ENCODE measurements at places on chromosomes 13 and 19.

DNA sequence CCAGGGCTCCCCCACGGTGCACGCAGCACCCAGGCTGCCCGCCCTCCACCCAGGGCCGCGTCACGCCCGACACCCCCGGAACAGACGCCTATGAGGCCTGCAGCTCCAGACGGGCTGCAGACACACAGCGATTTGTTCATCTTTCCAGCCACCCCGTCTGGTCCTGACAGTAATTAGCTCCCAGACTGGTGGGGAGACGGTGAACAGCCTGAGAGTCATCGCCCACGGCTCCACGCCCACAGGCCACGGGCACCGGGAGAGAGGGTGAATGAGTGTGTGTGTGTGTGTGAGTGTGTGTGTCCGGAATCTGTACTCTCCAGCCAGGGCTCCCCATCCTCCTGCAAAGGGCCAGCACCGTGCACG, 18.1 kb downstream of the GADD45B start:
- DNase-seq: no peak

DNA sequence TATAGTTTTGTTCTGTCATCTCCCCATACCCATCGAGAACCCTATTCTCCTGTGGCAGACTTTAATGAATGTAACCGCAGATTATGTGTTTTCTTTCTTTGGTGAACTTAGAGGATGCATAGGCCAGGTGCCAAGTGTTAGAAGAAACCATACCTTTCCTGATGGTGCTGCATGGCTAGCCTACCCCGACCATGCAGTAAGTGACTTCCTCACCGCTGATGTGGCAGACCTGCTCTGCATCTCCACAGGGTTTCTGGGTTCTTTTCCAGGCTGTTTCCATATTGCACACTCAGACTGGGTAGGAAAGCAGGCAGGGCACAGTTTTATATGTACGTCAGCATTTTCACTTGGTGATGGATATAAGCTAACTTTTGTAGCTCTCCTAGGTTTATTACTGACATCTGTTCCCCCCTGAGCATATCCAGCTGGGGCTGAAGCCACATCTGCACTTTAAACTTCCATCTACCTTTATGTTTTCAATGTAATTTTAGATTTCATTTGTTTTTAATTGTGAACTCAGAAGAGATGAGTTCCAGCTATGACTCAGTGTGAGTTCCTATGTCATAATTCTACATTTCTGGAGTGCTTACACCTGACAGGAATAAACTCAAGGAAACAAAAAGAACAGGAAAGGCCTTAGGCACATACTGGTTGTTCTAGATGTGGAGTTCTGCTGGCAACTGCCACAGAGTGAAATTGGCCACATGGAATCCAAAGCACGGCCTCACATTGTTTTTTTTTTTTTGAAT, 42.3 kb downstream of the LRCH1 start:
- no peak for DNase-seq

DNA sequence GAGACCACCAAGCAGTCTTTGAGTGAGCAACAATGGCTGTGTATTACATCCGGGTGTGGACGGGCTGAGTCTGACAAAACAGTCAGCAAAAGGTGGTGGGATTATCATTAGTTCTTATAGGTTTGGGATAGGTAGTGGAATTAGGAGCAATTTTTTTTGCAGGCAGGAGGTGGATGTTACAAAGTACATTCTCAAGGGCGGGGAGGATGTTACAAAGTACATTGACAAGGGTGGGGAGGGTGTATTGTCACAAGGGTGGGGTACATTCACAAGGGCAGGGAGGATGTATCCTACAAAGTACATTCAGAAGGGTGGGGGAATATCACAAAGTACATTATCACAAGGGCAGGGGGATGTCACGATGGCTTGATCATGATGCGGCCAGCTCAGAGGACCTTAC, 15.0 kb upstream of the ZNF561 start:
- DNase-seq: no peak

DNA sequence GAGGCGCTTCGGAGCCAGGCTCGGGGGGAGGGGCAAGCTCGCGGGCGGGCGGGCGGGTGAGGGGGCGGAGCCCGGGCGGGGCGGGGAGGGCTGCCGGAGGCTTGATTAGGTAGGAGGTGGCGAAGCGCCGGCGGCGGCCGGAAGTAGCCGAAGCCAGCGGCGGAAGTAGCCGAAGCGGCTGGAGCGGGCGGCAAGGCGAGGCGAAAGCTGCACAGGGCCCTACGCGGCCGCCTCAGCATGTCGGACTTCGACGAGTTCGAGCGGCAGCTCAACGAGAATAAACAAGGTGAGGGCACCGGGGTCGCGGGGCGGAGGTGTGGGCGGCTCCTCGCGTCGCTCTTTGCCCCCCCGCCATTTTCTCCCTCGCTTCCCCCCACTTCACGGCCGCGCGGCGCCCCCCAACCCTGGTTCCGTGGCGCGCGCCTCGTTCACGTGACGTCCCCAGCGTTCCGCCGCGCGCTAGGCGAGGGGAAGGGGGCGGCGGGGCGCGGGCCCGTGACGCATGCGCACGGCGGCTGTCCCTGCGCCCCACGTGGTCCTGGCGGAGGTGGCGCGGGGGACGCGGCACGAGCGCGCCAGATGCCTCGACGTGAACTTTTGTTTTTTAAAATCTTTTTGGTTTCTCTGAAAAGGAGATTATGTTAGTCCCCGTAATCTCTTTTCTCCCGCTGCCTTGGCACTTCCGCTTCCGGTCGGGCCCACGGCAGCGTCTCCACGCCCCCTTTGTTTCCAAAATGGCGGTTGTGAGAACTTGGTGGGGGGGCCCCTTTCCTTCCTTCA, at the start of gene U2AF2:
TSS of gene U2AF2 (plus strand) at position 168 of the 780 bp plus-strand sequence. CDS start at position 238, 70 bp downstream.
- peak; percentile 95 for DNase-seq

GRCh38 chr13:36059321-36059720, 71.9 kb downstream of the DCLK1 start:
- DNase-seq: no peak

- DNase-seq: peak; percentile 24
Measured at GRCh38 chr13:95677564-95678266, 776 bp downstream of the DNAJC3 start.

DNA sequence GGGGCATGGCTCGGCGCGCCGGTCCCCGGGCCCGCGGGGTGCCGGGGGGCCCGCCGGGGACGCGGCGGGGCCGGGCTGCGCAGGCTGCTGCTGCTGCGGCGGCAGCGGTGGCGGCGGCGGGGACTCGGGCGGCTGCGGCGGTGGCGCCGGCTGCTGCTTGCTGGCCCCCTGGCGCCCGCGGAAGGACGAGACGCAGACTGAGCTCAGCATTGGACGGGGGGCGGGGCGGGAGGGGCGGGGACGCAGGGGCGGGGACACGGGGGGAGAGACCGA, 368 bp downstream of the KCNC3 start:
- DNase-seq: no peak

DNA sequence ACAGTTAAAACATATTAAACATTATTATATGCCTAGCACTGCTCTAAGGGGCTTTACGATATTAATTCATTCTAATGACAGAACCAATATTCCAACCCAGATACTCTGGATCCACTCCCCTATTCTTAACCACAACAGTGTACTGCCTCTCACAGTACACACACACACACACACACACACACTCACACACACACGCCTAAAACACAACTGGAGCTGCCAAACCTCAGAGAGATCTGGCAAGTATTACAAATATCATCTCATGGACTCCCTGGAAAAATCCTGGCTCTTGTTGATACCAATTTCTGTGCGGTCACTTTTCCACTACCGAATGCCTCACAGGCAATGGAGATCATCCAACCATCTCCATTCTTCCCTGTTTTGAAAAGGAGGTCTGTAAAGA, 1.3 kb downstream of the ZNF780A start:
- no peak for DNase-seq

GRCh38 chr19:6116749-6117430, 6.6 kb upstream of the RFX2 start:
- no peak for DNase-seq

GRCh38 chr19:50537769-50538230, 24.1 kb upstream of the ASPDH start:
- DNase-seq: peak; percentile 85

DNA sequence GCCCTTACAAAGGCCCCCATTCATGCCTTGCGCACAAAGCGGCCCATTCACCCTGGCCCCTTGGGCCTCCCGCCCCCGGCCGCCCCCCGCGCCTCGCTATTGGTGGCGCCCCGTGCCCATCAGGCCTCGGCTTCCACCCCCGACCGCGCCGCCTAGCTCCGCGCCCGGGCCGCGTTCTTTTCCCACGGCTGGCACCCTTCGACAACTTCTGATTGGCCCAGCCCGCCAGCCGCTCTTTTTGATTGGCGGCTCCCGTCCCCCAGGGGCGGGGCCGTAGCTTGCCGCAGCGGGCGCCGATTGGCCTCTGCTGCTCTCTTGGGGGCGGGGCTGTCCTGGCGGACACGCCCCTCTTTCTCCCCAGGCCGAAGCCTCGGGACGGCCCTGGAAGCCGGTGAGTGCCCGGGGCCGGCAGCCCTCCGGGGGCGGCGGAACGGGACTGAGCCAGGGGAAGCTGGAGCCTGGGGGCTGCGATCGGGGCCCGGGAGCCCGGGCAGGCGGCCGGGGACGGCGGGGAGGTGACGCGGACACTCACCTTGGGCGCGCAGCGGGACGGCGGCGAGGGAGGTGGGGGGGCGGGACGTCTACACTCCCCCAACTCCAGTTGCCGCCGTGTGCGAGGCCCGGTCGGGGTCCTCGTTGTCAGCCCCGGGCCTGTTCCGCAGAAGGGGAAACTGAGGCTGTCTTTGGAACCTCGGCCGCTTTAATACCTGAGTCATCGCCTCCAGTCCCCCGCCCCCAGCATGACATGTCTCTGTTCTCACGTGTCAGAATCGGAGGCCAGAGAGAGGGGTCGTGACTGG, at the start of gene MYH14:
TSS of gene MYH14 (plus strand) at position 342 of the 800 bp plus-strand sequence. CDS start 6,744 bp downstream, outside the sequence.
- peak; percentile 97 for DNase-seq

GRCh38 chr19:21705393-21705792, 62.0 kb downstream of the ZNF100 start:
- DNase-seq: no peak

GRCh38 chr13:34672631-34673030, 269.4 kb upstream of the NBEA start:
- no peak for DNase-seq

- DNase-seq: no peak
Measured at GRCh38 chr19:28074773-28075172, 1138.2 kb downstream of the UQCRFS1 start.

- no peak for DNase-seq
Measured at GRCh38 chr13:73225990-73226389, 167.2 kb downstream of the KLF5 start.

GRCh38 chr19:45569619-45570421, 14.8 kb downstream of the OPA3 start:
- DNase-seq: no peak

- DNase-seq: no peak
Measured at GRCh38 chr13:65336087-65336749, 1893.9 kb downstream of the PCDH9 start.

DNA sequence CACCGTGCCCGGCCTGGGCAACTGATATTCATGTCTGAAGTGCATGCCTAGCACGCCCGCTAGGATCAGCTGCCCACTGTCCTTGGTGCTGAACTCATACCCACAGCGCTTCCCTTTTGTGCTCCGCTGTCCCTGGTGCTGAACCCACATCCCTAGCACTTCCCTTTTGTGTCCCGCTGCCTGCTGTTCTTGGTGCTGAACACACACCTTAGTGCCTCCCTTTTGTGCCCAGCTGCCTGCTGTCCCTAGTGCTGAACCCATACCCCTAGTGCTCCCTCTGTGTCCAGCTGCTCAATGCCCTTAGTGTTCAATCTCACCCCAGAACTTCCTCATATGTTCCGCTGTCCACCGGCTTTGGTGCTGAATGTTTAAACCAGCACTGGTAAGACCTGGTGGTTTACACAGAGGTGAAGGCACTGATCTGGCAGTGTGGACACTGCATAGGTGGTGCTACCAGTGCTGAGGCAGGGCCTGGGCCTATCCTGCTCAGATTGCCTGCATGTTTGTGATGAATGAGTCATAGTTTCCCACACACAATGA, 26.3 kb upstream of the SIGLEC11 start:
- DNase-seq: peak; percentile 60

GRCh38 chr19:18683109-18683957, at the start of gene CRTC1:
TSS of gene CRTC1 (plus strand) at chr19:18683680. CDS start at chr19:18683703, 23 bp downstream.
- peak; percentile 82 for DNase-seq

DNA sequence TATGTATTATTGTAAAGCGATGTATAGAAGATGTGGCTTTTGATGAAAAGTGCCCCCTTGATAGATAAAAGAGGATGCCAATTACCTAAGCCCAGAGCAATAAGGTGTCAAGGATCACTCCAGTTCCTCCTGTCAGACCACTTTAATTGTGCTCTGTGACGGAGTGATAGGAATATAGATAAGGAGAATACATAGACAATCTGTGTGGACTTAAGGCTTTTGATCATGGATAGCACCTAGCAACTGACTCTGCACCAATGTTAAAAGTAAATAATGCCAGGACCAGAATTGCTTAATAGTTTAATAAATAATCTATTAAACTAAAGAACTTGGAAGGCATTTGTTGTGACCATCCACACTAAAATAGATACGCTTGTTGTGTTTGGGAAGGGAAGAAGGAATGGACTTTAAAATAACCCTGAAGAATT, 390.7 kb upstream of the ARGLU1 start:
- DNase-seq: no peak

DNA sequence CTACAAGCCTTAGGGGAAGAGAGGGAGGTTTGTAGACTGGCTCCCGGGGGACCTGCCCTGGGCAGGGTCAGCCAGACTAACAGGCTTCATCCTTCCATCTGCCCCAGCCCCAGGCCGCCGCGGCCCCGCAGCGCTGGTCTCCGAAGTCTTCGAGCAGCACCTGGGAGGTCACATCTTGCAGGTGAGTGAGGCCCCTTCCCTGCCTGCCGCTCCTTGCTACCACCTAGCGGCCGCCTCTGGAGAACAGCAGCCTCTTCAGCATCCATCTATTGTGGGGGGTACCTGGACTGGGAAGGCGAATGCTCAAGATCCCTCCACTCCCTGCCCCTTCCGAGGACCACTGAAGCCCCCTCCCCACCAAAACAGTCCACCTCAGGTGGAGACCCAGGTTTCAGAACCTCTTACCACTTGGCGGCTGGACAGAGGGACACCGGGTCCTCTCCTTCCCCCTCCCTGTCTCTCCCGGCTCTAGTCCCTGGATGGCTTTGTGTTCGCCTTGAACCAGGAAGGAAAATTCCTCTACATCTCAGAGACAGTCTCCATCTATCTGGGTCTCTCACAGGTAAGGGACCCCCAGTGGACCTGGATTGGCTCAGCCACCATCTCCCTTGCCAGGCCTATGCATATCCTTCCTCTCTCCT, 12.7 kb downstream of the NPAS1 start:
- no peak for DNase-seq

DNA sequence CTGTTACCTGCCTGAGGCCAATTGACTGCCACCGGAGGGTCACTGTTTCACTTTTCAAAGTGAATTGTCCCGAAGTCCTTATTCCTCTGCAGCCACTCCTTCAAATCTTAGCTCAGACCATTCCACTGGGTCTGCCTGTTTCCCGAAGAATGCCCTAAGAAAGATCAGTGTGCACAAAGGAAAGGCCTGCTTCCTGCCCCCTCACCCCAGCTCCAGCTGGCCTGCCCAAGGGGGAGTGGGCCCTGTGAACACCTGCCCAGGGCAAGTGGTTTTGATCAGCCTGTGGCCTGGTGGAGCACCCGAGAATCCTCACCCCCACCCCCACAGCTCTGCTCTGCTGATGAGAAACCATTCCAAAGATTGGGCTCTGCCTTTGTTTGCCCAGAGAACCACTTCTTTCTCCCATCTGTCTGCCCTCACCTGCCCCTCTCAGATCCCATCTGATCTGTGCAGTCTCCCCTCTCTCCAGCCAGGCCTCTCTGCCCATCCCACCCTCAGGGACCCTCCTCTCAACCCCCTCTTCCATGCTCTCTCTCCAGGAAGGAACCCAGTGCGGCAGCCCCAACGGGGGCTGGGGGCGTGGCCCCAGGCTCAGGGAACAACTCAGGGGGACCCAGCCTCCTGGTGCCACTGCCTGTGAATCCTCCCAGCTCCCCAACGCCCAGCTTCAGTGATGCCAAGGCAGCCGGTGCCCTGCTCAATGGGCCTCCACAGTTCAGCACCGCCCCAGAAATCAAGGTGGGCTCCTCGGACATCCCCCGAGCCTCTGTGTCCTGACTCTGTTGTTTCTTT, 10.3 kb downstream of the LENG1 start:
- no peak for DNase-seq
